ENCODE measurements at places on chromosomes 2 and 18.

- DNase-seq = no peak
Observed at GRCh38 chr2:100272841-100273329, 49.4 kb downstream of the LONRF2 start.

DNA sequence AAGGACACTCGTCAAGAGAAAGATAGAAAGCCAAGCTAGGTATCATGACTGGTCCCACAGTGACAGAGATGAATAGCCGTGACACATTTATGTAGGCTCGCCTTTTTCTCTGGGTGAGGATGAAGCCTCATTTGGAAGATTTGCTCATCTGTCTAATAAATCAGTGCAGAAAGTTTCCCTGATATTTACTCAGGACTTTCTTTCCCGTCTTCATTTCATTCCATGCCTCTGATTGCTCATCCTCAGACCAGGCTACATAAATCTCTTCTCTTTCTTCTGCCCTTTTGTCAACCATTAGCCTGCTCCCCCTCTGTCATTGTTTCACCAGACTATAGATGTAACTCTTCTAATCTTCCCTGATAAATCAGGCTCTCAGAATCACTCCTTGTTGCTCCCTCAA, 361.8 kb upstream of the MEIS1 start:
- DNase-seq = no peak

GRCh38 chr2:133434959-133435668, 133.1 kb downstream of the NCKAP5 start:
- no peak for DNase-seq

GRCh38 chr2:239167011-239167673, 233.7 kb downstream of the HDAC4 start:
- DNase-seq = no peak

- no peak for DNase-seq
Observed at GRCh38 chr18:34117319-34117718, 107.4 kb downstream of the NOL4 start.

- no peak for DNase-seq
Observed at GRCh38 chr2:134175834-134176233, 78.0 kb upstream of the MGAT5 start.

GRCh38 chr18:80184243-80184772, 63.0 kb downstream of the PARD6G start:
- DNase-seq = no peak

GRCh38 chr2:239675826-239676715, 275.3 kb upstream of the HDAC4 start:
- DNase-seq = no peak

Measured in stimulated activated CD8-positive, alpha-beta memory T cell treated with anti-CD3 and anti-CD28 coated beads, Interleukin-2, amount 100 ng/mL, for 48 hours (primary cell).